ENCODE measurements at places on chromosomes 1 and 21. TPM values are rescaled to one million over a fixed set of nuclear protein-coding genes. Genes with fewer than 3 reads are reported as not detected.
A peak's percentile ranks its signal among the peaks of the same experiment; 100 is the strongest.

- no peak for DNase-seq
Measured at GRCh38 chr1:183512450-183512849, 40.2 kb downstream of the SMG7 start.

DNA sequence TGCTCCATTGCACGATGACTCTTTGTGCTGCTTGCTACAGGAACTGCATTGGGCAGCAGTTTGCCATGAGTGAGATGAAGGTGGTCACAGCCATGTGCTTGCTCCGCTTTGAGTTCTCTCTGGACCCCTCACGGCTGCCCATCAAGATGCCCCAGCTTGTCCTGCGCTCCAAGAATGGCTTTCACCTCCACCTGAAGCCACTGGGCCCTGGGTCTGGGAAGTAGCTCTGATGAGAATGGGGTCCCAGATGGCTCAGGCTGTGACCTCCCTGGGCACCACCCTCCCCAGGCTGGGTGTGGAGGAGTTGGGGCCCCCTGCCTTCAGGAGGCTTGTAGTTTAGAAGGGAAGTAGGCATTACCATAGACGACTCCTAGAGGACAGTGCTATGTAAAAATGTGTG is 19.7 kb downstream of the CYP4B1 start:
- no peak for DNase-seq

Gene FAAH
- 7.6 TPM for total RNA-seq

GRCh38 chr1:3282656-3283430 is 171.6 kb upstream of the ARHGEF16 start:
- DNase-seq, result no peak

GRCh38 chr1:84202126-84202525 is 58.1 kb downstream of the PRKACB start:
- no peak for DNase-seq

DNA sequence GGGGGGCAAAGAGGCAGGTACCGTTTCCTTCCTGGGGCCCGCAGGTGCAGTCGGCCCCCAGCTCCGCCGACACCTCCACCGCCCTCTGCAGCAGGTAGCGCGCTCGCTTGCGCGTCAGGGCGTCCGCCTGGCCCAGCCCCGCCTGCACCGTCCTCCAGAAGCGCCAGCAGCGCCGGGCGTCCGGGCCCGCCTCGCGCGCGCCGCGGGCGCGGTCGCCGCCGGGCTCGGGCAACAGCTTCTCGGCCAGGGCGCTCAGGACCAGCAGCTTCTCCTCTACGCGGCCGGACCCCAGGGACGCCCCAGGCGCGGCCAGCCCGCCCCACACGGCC is 863 bp downstream of the TARBP1 start:
- DNase-seq, result peak; percentile 75

Gene CYP4Z1
- not detected for total RNA-seq

DNA sequence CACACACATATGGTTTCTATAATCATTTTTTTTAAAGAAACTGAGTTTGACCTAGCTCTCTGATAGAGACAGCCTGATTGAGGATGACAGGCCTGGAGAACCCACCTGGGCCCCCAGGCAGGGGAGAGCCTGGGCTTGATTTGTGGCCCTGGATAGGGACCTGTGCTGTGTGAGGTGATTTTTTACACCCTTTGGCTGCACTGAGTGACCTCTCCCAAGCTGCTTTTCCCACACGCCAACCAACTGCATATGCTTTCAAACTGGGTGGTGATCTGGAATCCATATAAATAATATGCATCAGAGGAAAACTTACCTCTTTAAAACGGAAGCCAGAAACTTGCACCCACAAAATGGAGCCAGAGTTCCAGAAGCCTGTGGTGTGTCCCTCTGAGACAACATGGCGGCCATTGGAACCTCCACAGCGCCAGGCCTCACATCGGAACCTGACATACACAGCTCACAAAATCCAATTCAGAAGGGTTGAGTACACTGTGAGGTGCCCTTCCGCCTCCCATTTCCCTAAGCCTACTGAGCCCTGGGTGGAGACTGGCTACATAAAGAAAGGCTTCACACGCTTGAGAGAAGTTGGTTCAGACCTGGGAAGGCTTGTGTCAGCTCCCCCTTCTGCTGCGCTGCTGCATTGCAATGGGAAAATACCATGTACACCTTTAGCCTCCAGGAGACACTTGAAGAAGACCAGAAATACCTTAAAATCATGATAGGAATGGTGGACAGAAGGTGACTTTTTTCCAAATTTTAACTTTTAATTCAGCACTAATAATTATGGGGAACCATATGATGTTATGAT is 160.7 kb downstream of the HHIPL2 start:
- no peak for DNase-seq

- no peak for DNase-seq
Measured at GRCh38 chr1:231099311-231099710, 59.3 kb upstream of the FAM89A start.

Gene PTGER3
- total RNA-seq, result 0.12 TPM

- no peak for DNase-seq
Measured at GRCh38 chr1:110785612-110786011, 87.3 kb upstream of the CD53 start.

Gene MCOLN3
- 3.1 TPM for total RNA-seq

Gene NBPF8
- 40.0 TPM for total RNA-seq

DNA sequence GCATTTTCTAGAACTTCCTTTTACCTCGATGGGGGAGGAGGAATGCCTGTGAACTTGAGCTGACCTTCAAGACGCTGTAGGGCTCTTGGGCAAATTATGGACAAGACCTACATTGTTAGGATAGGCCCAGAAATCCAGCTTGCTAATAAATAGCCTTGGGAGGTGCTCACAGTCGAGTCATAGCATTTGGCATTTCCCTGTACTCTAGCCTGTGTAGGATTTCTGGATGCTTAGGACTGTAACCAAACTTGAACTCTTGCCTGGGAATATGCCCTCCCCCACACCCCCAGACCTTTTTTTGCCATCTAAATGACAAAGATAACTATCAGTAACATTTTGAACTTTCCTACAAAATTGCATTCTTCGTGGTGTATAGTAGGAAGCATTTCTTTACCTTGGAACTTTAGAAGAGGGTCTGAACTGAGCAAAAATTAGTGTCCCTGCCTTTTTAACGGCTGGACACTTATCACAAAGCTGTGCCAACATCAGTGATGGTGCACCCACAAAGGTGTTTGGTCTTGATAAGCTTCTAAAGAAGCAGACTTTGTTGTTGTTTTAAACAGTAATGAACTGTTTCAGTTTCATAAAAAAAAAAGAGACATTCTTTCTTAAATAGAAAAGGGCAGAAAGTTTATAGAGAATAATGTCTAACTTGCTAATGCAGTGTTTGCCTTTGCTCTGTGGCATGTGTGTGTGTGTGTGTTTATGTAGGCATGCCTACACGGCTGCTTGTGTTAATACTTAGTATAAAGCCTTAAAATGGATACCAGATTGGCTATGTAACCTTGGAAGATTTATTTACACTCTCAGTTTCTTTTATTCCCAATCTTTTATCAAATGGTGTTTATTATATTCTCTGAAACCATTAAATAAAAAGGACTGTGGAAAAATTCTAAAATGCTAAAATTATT is 88.2 kb downstream of the NFIA start:
- DNase-seq, result no peak

Gene C4BPA
- not detected for total RNA-seq

Gene TMEM51
- not detected for total RNA-seq

Gene TCP10L
- total RNA-seq, result 0.71 TPM

DNA sequence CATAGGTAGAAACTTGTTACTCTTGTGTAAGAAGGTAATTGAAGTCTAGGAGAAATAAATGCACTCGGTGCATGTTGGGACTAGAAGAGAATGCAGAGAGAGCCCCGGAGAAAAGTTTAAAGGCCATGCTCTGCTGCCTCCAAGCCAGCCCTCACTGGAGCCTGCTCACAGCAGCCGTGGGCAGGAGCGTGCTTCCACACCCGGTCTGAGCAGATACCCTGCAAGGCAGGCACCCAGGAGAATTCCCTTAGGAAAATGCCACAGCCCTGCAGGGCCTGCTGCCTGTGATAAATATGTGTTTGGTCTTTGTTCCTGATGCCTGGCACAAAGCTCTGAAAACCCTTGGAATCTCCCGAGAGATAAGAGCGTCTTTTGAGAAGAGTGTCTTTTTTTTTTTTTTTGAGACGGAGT is 22.8 kb downstream of the C2CD2 start:
- DNase-seq, result no peak

GRCh38 chr1:9115351-9116205 is 13.3 kb downstream of the GPR157 start:
- DNase-seq, result no peak

Gene FCRL2
- not detected for total RNA-seq

Data from activated CD4-positive, alpha-beta T cell treated with anti-CD3 and anti-CD28 coated beads, Interleukin-2, amount 10 ng/mL, durations not matched to agents 7 days and 5 days (primary cell).